ENCODE measurements at places on chromosomes 11 and 22.

GRCh38 chr22:32852395-32853251, 51.1 kb downstream of the TIMP3 start:
- no peak for DNase-seq

GRCh38 chr22:17570851-17571631, 7.7 kb downstream of the SLC25A18 start:
- DNase-seq: no peak

- DNase-seq: peak; percentile 93
Measured at GRCh38 chr22:30426388-30427353, 1.1 kb downstream of the MTFP1 start.

DNA sequence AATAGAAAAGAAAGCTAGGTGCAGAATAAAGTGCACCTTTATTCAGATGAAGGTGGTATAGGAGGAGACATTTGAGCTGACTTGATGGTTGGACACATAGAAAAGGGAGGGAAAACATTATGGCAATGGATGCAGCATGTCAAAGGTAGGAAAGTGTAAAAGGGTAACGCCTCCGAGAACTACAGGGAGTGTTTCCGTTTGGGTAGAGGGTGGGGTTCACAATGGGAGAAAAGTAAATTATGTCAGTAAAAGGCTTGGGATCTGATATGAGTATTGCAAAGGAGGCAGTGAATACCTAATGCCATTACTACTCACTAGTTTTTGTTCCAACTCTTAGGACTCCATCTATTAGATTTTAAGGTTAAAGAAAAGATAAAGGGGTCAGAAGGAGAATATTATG, 59.5 kb downstream of the FAT3 start:
- DNase-seq: no peak

DNA sequence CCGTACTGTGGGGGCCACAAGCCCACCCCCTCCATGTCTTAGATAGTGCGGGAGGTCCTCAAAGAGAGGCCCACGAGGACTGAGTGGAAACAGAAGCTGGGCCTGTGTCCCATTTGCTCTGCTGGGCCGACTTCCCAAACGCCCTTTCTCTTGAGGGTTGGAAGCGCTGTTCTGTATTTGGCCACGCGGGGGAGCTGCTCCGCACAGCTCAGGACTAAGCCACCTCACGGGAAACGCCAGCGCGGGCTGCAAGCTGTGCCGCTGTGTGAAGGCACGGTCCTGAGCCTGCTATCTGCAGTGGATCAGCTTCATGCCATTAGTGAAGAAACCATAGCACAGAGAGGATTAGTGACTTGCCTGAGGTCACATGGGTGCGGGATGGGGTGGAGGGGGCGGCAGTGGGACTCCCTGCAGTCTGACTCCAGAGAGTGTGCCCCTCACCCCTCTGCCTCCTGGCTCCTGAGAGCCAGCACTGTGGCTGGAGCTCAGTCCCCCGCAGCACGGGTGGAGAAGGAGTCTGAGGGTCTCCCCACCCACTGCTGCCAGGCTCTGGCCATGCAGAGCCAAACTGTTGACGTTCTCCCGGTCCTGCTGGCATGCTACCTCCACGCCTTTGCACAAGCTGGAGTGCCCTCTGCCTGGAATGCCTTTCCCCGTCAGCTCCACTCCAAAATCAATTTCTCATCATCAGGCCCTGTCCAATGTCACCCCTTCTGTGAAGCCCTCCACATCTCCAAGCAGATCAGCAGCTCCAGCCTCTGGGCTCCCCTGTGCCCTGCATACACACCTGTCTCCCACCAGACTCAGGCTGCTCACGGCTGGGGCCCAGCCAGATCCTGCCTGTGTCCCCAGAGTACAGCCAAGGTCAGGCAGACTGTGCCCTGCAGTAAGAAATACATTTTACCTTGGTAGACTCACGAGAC, 51.5 kb upstream of the LRRC32 start:
- DNase-seq: peak; percentile 83

DNA sequence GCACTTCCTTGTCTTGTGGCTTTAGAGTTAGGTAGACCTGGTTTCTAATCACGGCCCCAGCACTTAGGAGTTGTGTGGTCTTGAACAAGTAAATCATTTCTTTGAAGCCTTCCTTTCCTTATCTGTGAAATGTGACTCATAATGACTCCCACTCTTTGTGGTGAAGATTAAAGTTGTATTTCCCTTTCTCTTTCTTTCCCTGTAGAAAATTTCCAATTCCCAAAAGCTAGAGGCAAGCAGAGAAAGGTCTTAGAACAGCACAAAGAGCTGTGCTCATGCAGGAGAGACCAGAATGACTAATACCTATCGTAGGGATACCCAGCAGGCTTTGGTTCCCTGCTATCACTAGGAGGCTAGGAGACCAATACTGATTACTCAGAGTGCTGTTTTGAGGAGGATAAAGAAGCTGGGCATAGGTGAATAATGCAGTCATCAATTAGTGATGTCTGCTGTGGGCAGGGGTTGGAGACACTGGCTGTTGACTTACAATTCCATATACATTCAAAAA, 270.7 kb upstream of the SYN3 start:
- DNase-seq: no peak

GRCh38 chr11:78311702-78312371, 105.8 kb downstream of the GAB2 start:
- no peak for DNase-seq

DNA sequence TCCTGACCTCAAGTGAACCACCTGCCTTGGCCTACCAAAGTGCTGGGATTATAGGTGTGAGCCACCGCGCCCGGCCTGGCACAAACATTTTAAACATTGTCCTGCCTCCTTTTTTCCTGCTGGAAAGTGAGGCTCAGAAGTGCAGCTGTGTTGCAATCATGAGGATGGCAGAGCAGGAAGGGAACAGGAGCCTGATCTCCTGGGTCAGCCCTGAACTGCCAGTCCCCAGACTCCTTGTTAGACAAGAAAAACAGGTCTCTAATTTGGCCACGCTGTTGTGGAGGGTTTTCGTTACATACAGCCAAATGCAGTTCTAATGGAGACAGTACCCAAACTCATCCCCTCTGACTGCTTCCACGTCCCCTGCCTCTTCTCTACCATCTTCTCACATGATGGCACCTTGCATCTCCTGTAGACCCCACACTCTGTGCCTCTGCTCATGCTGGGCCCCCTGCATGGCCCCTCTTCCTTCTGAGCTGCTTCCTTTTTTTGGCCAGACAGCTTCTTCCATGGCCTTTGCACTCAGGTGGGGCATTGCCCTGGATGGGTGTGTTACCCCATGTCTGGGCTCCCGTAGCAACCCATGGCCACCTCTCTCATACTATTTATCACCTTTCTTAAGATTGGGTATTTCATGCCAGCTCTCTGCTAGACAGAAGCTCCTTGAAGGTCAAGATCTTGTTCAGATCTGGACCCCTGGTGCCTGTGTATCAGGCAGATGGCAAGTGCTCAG, 227.1 kb downstream of the CEP164 start:
- no peak for DNase-seq

GRCh38 chr11:77147036-77147315, 18.9 kb downstream of the MYO7A start:
- DNase-seq: no peak

DNA sequence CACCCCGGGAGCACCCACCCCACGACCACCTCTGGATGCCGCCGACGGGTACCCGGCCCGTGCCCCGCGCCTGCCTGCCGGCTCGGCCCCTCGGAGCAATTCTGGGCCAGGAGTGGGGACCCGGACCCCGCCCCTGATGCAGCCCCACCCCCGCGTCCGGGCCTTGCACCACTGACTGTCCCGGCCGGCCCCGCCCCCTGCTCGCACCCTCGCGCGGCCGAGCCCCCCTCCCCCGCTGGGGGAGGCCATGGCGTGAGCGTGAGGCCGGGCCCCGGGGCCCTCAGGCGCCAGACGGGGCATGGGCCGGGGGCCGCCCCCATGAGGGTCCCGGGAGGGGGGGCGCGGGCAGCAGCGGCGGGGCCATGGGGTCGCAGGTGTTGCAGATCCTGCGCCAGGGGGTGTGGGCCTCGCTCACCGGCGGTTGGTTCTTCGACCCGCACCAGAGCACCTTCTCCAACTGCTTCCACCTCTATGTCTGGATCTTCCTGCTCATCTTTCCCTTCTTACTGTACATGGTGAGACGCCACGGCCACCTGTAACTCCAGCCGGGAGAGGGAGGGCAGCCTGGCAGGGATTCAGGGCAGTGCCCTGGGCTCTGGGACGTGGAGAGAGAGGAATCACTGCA, 486 bp downstream of the PCNX3 start:
- no peak for DNase-seq

DNA sequence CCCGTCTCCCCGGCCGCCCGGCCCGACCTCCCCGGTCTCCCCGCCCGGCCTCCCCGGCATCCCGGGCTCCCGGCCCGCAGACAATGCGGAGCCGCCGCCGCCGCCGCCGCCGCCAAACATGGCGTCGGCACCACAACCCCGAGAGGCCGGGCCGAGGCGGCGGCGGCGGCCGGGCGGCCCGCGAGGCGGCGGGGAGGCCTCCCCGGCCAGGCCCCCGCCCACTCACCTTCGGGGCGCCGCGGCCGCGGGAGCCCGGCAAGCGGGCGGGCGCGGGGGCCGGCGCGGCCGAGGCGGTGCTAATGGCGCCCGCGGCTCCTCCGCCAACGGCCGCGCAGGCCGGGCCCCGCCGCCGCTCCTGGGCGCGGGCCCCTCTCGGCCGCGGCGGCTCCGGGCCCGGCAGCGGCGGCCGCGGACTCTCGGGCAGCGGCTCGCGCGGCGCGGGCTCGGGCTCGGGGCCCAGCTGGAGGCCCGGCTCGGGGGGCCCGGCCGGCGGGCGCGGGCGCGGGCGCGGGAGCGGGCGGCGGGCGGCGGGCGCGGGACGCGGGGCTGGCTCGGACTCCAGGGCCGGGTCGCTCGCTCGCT, 311 bp downstream of the BRD1 start:
- DNase-seq: no peak

All from naive thymus-derived CD8-positive, alpha-beta T cell (primary cell).